ENCODE measurements at places on chromosomes 2 and 18.

DNA sequence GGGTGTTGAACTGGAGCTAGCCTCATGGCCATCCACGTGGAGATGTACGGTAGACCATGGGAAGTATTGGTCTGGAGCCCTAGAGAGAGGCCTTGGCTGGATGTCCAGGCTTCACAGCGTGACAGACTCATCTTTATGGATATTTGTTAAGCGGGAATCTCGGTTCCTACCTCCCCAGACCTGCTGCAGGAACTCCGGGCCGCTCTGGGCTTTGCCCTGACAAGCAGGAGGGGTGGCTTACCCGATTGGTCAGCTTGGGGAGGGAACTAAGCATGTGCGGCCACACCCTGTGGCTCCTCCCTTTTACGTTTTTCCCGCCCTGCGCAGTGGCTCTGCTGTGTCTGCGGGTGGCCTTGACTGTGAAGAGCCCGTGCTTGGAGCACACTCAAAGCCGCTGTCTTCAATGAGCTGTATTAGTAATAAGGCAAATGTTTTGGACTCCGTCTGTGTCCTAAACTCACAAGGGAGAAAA is 52.3 kb downstream of the PAPOLG start:
- no peak for DNase-seq

DNA sequence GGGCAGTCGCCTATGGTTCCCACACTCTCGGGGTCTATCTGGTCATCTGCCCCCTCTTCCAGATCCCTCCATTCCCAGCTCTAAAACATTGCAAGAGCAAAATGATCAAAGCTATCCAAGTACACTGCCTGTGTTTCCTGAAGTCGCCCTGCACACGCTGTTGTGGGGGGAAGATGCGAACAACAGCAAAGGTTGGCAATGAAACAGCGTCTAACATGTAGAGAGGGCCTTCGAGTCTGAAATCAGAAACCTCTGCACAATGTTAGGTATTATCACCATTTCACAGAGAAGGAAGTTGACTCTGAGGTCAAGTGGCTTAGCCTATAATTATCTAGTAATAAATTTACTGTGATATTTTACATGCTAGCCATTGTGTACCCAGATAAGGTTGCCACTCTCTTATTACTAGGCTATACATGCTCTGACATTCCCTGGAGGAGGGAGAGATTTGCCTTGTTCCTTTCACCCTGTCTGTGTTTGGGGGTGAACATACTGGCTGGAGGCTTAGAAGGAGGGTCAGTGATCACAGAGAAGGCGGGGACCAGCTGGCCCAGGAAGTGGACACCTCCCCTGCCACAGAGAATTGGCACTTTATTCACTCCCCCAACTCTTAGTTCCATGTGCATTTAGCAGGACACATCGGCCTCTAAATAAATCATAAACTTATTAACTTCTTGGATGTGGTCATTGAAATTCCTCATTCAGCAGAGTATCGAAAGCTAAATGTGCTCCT is 36.8 kb downstream of the KCTD1 start:
- DNase-seq: no peak

DNA sequence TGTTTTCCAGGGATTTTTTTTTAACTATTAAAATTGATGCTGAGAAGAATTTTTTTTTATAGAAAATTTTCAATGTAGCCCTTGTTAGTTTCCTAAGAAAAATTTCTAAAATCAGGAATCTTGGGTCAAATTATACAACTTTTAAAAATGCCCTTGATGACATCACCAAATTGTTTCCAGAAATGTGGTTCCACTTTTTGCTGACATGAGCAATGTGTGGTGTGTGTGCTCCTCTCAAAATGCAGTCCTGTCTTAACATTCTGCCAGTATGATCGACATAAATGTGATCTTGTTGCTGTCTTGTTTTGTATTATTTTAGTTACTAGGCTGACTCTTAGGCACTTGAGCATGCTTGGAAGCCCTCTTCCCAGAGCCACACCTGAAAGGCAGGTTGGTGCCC is 89.7 kb upstream of the ST6GAL2 start:
- no peak for DNase-seq

DNA sequence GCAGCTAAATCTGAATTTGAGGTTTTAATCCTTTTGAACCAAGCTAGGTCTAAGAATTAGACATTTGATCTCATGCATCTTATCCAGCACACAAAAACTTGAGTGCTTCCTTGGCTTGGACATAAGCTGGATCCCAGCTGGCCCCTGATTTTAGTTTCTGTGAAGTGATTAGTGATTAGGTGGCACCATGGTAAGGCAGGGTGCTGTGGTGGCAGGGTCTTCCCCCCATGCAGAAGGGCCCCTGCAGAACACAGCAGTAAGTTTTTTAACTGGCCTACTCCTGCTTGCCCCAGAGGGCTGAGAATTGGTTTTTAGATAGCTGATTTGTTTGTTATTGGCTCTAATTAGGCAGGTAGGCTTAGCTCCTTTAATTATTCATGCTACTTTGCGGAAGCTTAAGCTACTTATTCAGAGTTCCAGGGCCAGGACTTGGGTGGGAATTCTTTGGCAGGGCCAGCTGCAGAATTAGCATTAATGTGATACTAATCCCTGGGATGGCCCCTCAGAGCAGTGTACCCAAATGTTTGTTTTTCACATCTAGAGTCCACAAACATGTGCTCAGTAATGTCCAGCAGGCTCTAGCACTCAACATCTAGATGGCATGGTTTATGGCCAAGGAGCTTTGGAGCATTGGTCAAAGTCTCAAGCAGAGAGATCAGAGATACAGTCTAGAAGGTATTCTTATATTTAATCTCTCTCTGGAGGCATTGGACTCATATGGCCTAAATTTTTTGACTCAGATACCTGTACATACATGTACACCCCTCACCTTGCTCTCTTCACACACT is 99.6 kb downstream of the FMNL2 start:
- DNase-seq: no peak

DNA sequence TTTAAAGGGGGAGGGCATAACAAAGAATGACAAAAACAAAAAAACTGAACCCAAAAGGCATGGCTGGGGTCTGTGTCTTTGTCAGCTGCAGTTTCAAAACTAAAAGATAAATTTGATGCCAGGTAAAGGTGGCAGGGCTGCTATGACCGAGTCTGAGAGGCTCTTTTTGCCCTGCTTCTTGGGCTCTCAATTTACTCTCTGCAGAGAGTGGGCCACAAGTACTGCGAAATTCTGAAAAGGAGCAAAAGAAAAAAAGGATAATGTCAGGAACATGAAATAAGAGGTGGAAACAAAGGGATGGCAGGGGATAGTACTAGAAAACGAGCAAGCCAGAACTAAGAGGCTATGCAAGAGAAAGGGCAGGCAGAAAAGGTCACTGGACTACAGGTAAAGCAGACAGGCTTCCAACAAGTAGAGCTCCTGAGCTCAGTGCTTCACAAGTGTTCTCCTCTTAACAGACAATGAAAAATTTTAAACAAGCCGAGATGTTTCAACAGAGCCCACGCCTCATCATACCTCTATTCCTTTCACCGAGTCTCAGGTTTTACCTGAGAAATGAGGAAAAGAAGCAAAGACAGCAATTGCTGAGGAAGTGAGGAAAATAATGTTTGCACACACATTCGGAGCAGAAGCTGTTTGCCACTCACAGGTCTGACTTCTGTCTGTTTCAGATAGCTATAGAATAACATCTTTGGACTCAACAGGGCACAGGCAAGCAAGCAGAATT is 7.3 kb downstream of the IRS1 start:
- DNase-seq: no peak

DNA sequence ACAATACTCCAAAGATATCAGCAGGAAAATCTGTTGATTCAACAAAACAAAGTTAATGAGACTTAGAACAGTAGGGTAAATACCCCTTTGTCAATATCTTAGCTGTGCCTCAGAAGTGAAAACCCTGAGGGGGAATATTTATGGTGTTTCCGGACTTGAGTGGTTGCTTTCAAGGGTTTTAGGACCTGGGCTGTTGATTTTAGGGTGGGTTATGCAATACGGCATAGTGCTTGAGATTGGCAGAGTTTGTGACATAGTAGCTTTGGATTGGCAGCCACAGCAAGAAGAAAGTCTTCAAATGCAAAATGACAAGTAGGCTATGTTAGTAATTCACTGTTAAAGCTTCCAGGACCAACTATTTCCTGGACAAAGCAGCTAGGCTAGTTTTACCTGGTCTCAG is 826.3 kb upstream of the CDH2 start:
- DNase-seq: no peak

DNA sequence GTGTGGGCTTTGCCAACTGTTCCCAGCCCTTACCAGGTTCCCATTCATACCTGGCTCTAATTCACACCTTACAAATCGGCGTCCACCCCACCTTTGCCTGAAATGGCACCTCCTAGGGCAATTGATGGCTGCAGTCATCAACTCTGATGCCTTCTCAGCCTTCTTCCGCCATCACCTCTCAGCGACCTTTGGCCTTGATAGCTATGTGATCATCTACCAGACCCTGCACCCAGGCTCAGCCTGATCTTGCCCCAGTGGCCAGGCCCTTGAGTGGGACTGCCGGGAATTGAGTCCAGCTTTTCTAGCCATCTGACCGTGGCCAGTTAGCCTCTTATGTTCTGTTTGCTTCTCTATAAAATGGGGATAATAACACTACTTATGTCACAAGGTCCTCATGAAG is 32.5 kb downstream of the PSD4 start:
- DNase-seq: no peak

DNA sequence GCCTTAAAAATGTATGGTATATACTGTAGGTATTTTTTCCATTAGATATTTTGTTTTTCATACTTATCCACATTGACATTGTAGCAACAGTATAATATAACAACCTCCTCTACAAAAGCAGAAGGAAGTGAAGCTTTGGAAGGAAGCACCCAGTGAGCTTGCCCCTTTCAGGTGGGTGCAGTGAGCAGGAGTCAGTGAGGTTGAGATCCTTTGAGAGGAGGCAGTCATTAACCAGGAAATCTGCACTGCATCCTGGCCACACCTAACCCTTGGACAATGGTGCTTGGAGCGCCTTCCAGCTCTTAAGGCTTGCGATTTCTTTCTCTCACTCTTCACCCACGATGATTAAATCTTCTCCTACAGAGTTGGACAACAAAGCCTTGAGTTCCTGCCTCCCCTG is 13.9 kb downstream of the IL37 start:
- no peak for DNase-seq

DNA sequence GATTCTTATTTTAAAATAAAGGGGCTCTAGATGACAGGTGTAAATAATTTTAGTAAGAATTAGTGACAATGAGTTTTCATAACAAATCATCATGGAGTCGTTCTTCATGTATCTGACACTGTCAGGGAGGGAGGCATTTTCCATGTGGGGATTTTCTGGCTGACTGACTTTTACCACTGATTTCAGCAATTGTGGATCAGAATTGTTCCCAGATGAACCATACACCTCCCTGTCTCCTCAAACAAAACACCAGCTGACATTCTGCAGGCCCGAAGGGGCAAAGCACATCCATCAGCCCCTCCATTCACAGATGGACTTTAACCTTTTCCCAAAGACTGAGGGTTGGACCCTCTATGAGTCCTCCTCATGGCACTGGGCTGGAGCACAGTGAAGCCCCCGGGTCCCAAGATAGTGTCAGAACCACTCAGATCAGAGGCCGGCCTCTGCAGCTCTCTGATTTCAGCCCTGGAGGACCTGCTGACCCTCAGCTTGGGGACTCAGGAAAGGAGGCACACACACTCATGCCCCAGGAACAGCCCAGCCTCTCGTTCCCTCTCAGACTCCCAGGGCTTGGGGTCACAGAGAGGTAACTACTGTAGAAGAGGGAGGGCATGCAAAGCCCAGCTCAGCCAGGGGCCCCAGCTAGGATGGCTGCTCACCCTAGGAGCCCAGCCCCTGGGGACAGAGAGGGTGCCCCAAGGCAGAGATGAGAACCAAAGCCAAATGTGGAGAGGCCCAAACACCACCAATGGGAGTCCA is 43.2 kb upstream of the LOXHD1 start:
- no peak for DNase-seq

DNA sequence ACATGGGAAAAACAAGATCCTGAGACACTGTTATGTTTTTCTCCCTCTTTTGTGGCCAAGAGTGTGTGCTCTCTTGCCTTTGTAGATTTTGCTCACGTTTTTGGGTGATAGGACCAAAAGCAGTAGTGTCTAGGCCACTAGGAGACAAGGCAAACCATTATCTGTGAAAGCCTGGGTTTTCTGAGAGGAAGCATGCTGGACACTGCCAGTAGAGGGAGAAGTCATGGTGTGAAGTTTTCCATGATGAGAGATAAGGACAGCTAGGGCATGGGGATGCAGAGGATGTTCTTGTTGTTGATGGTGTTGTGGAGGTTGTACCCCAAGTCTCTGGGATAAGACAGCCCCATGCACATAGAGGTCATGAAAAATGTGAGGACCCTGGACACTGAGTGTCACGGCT is 285.3 kb downstream of the SOX11 start:
- no peak for DNase-seq

- no peak for DNase-seq
Observed at GRCh38 chr18:25056429-25056828, 295.5 kb downstream of the ZNF521 start.

DNA sequence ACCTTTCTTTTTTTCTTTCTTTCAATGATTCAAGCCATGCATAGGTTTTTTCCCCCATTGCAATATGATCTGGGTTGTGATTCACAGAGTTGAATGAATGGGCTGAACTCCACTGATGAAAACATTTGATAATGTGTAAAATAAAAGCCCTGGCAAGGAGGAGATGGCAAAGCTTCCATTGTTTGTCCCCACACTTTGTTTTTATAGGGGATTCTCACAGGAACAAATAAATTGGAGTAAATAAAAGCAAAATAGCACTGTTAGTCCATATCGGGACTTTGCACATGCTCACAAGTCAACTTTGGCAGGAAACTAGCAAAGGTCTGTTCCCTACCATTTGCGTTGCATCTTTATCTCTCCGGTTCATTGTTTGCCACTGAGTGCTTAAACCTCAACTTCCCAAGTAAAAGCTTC is 55.7 kb downstream of the MEIS1 start:
- no peak for DNase-seq

DNA sequence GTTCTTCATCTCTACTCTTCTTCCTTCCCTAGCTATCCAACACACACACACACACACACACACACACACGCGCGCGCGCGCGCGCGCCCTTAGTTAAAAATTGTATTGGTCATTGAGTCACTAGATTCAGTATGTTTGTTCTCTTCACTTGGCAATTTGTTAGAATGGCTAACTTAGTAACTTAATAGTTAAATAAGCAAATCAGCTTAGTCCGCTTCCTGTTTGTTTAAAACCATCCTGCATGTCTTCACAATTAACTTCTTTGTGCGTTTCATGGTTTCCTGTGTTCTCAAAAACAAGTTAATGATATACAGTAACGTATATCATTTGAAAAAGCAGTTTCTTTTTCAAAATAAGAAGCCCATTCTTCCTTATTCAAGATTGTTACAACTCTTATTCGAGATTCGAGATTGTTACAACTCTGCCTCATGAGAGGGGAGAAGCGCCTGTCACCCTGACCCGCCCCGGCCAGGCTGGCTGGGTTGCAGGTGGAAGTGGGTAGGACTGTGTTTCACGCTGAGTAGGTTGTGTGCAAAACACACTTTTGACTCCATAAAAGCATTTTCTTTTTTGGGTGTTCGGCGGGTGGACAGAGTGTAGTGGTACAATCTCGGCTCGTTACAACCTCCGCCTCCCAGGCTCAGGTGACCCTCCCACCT is 9.5 kb upstream of the CNNM3 start:
- no peak for DNase-seq
